ENCODE measurements at places on chromosomes 4 and X. TPM values are rescaled to one million over a fixed set of nuclear protein-coding genes. Genes with fewer than 3 reads are reported as not detected.

GRCh38 chr4:68463796-68464195 lies 16.5 kb downstream of the TMPRSS11E start:
- DNase-seq, result no peak

Gene ZNF185
- 12.0 TPM for polyA plus RNA-seq

- peak; percentile 51 for DNase-seq
Observed at GRCh38 chrX:52995987-52996331, 37.6 kb upstream of the FAM156A start.

Gene CXCR3
- polyA plus RNA-seq, result 0.24 TPM

Gene MID2
- polyA plus RNA-seq, result 2.7 TPM

Gene FOXR2
- polyA plus RNA-seq, result not detected

DNA sequence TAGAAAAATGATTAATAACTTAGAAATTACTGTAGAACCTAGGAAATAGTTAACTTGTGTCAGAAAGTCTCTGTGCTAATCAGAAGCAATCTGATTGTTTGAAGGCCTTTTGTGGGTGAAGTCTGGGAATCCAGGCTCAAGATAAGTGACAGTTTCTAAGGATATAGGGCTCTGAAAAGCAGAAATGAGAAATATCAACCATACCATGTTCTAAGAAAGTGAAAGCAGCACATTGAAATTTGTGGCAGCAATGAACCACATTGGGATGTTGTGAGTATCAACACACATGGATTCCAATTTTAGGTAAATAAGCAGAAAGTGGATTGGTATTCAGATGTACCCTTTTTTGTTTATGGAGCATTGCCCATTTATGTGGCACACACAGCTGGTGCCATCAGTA lies 464.6 kb downstream of the IL15 start:
- no peak for DNase-seq

- no peak for DNase-seq
Observed at GRCh38 chr4:30962939-30963338, 242.8 kb downstream of the PCDH7 start.

DNA sequence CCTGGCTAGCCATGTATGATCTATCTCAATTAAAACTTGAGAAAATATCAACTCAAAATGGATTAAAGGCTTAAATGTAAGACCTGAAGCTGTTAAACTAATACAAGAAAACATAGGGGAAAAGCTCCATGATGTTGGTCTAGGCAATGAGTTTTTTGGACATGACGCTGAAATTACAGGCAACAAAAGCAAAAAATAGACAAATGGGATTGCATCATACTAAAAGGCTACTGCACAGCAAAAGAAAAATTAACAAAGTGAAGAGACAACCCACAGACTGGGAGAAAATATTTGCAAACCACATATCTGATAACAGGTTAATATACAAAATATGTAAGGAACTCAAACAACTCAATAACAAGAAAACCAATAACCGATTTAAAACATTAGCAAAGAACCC lies 8.4 kb downstream of the GC start:
- no peak for DNase-seq

Gene ADGRG2
- not detected for polyA plus RNA-seq

GRCh38 chr4:20615486-20616260 lies 84.6 kb upstream of the PACRGL start:
- no peak for DNase-seq

Gene SULT1E1
- 0.28 TPM for polyA plus RNA-seq

Gene CSAG1
- not detected for polyA plus RNA-seq

GRCh38 chrX:23333842-23334520 lies 668 bp upstream of the PTCHD1 start:
- peak; percentile 32 for DNase-seq

DNA sequence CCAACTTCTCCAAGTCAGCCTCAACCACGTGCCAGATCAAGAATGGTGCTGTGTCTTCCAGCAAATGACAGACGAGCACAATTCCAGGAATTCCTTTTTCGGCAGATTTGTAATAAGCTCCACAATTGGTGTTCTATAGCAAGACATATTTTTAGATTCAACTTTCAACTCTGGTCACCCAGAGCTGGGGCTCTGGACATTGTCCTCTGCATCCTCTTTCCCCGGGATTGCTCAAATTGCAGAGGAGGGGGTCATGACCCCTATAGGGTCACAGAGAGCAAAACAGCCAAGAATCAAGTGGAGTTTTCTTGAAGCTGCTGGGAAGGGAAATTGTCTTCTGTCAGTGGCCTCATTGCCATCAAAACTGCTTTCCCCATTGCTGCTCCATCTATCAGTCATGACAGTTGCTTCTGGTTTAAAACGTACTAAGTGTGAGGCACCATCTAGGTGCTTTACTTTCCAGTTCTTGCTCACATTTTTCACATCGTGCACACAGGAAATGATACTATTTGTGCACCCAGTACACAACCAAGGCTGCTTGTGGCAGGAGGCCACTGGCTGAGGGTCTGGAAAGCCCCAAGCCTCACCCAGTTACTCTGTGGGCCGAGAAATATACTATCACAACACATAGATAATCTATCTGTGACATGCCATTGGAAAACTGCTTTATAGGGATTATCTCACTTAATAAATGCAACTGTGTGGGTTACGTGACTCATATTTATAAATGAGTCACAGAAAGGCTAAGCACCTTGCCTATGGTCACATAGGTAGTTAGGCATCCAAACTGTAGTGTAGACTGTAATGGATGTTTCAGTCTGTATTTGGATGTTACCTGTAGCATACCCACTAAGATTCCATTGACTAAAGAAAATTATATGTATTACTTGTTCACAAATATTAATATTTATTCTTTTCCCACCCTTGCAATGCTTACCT lies 91.7 kb upstream of the PHOX2B start:
- no peak for DNase-seq

GRCh38 chr4:103306870-103307375 lies 108.8 kb upstream of the CENPE start:
- peak; percentile 69 for DNase-seq
